Lower leg skin (tissue), 4 donors: ENCODE measurements at places on chromosomes 13 and 19.

DNA sequence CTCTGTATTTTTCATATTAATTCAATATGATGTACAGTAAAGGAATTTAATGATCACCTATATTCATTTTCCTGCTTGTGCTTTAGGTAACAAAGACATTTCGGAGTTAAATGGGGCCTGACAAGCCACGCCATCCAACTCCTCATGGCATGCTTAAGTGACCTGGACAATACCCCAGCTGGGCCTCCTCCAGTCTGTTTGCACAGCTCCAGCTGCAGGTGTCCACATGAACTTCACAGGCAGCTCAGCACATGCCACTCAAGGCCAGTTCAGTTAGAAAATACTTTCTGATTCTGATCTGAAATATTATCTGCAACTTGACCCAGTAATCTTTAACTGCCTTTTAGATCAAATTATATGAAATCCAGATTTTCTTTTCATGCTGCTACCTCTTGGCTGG lies 89.6 kb upstream of the SLC15A1 start:
- DNase-seq = no peak

- DNase-seq = peak; percentile 72
These were observed 18.2 kb downstream of the CEBPG start for GRCh38 chr19:33391631-33392249.

DNA sequence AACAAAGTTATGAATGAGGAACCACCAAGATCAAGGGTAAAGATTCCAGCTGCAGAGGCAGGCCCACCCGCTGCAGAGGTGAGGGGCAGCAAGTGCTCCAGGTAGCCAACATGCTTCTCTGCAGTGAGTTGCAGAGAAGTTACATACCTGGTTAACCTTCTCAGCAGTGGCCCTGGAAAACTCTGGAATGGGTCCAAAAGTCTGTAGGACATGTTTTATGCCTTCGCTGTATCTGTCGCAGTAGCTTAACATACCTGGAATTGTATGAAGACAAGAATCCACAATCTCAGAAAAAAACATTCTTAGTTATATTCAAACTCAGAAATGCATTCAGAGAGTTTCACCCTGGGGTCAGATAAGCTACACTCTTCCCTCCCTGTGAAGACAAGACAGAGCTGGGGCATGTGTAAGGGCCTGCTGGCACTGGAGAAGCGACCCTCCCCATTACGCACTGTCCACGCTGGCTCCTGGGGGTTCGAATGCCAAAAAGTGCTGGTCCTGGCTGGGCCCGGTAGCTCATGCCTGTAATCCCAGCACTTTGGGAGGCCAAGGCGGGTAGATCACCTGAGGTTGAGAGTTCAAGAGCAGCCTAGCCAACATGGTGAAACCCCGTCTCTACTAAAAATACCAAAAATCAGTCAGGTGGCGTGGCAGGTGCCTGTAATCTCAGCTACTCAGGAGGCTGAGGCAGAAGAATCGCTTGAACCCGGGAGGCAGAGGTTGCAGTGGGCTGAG lies 121.0 kb downstream of the CRYL1 start:
- peak; percentile 46 for DNase-seq

DNA sequence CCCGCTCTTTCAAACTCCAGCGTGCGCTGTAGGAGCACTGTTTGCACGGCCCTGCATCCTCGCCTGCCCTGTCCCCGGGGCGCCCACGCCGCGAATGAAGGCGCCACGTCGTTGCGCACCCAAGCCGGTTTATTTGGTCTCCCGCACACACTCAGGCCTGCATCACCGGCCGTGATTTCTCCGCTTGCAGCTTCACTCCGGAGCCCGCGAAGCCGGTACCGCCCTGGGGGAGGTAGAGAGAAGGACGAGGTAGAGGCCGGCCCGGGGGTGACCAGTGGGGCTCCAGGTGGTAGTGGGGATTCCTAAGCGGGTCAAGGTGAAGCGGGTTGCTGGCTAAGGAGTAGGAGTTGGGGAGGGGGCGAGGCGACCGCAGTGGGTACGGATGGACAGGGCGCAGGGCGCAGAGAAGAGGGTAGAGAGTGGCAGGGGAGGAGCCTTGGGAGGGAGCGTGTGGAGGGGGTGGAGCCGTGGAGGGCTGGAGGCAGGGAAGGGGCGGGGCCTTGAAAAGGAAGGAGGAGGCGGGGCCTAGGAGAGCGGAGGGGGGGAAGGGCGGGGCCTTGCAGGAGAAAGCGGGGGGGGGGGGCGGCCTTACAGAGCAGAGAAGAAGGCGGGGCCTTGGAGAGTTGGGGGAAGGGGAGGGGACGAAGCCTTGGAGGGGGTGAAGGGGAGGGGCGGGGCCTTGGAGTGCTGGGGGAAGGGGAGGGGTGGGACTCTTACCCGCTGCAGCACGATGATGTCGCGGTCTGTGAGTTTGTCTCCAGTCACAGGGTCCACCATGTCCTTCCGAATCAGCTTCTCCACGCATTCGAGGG lies 24.6 kb downstream of the NOSIP start:
- peak; percentile 90 for DNase-seq

GRCh38 chr13:47553329-47553977 lies 447.6 kb downstream of the SUCLA2 start:
- DNase-seq = no peak

DNA sequence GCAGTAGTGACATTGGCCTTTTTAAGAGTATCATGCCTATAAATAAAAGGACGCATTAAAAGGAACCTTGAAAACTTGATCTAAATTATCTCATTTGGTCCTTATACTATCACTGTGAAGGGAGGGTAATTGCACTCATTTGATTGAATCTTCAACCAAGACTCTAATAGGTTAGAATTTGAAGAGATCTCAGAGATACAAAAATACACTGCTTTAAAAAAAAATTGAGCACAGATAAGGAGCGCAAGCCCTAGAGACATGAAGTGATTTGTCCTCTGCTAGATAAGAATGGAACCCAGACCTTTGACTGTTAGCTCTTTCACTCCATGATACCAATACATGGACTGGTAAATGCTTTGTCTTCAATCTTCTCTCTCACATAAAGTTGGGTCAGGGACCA lies 58.2 kb upstream of the RXFP2 start:
- DNase-seq = no peak

DNA sequence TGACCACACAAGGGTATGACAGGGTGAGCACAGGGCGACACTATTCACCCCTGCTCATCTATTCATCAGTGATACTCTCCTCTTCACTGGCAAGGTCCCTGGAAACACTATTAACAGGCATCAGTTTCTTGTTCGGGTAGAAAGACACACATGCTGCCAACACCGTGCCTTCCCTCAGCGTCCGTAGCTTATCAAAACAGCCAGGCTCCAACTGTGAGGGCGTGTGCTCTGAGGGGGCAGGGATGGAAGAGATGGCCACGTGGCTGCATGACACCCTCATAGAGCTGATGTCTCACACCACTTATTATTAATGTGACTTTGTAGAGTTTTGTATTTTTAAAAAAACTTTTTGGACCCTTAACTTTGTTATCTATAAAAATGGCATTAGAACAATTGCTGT lies 160.3 kb downstream of the ITGBL1 start:
- DNase-seq = no peak

GRCh38 chr13:42028113-42028799 lies 20.2 kb upstream of the DGKH start:
- no peak for DNase-seq

DNA sequence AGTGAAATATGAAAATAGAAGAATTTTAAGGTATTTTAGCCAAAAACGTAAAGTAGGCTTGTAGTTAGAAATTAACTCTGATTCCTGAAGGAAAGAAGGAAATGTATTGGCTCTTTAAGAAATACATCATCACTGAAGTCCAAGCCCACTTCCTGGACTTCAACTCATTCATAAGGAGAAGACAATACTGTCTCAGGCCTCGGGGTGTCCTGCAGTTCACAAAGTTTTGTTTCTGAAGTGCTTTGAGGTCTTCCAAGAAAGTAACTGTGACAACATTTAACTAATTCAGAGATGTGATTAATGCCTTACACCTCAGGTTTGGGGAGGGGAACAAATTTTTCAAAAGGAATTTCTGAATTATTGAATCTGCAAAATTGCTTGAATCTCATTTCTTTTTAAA lies 65.8 kb upstream of the STARD13 start:
- DNase-seq = no peak

GRCh38 chr13:97974773-97975172 lies 21.3 kb downstream of the IPO5 start:
- DNase-seq = no peak

GRCh38 chr19:29587518-29587986 lies 18.5 kb upstream of the POP4 start:
- DNase-seq = no peak

DNA sequence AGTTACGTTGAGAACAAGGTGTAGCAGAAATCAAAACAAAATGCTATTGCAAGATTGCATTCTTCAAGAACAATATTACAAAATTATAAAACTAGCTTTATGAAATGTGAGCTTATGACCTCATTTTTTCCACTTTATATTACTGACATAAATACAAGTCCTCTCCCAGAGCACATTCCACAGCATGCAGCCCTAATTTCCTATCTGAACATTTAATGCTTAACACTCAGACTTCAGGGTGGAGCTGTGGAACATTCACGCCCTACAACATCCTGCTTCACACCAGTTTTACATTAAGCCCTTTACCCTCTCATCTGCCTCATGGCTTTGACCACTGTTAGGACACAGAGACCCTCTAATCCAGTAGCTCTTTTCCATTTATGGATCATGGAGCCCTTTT lies 65.5 kb downstream of the EPSTI1 start:
- no peak for DNase-seq

DNA sequence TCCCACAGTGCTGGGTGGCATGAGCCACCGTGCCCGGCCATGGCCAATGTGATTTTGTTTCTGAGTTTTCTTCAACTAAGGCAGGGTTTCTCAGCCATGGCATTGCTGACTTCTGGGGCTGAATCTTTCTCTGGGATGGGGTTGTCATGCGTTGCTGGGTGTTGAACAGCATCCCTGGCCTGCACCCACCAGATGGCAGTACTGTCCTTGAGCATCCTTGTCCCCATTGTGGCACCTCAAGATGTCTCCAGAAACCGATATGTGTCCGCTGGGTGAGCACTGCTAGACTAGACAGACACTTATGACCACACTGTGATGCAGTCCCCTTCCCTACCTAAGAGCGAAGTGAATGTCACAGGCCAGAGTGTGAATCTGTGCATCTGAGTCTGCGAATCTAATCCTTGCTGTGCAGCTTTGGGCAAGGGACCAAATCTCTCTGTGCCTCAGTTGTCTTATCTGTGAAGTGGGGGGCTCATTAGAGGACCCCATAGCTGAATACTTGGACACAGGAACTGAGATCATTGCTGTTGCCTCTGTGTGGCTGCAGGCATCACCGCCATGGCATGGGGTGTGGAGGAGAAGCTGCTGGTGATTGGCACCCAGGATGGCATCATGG lies 50.3 kb upstream of the SIN3B start:
- DNase-seq = no peak

- DNase-seq = no peak
These were observed 275.5 kb upstream of the SOX21 start for GRCh38 chr13:94987869-94988268.

DNA sequence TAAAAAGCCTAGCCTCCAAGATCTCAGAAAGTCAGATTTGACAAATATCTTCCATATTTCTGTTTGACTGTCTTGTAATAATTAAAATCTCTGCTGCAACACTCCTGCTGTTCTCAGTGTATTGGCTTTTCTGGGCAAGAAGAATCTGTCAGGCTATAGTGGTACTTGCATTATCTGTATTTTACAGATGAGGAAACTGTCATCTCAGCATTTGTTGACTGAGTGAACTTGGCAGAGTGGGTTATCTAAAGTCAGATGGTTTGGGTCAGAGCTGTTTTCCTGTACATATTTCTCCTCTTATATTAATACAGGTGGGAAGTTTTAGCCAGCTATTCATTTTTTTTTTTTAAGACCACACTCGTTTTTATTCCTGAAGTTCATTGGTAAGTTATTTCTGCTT lies 1378.2 kb upstream of the PCDH20 start:
- no peak for DNase-seq

- DNase-seq = no peak
These were observed 42.3 kb downstream of the LRCH1 start for GRCh38 chr13:46595136-46595884.

- DNase-seq = peak; percentile 39
These were observed 122.9 kb downstream of the RFC3 start for GRCh38 chr13:33940898-33941297.

DNA sequence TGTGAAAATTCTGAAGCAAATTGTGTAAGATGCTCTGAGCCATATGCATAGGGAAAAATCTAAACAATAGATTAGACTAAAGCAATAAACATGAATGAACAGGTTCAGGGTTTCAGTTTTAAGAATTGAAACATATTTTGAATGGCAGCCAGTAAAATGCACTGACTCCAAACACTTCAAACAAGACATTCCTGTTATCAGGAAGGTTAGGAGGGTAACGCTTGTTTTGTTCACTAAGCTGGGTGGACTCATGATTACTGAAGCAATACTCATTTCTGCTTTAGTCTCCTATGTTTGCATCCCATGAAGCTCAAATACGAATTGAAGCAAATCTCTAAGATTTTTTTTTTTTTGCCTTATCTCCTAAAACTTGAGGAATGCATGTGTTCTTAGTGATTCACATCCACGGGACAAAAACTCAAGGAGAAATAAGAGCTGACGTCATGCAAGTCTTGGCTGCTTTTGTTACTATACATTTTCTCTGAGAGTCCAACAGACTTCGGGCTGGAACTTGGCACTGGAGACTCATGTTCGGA lies 29.1 kb upstream of the IGFL4 start:
- DNase-seq = no peak

GRCh38 chr19:56837492-56838023 lies 3.0 kb downstream of the PEG3 start:
- peak; percentile 89 for DNase-seq

- no peak for DNase-seq
These were observed 48.2 kb downstream of the ADGRE1 start for GRCh38 chr19:6935618-6936017.

DNA sequence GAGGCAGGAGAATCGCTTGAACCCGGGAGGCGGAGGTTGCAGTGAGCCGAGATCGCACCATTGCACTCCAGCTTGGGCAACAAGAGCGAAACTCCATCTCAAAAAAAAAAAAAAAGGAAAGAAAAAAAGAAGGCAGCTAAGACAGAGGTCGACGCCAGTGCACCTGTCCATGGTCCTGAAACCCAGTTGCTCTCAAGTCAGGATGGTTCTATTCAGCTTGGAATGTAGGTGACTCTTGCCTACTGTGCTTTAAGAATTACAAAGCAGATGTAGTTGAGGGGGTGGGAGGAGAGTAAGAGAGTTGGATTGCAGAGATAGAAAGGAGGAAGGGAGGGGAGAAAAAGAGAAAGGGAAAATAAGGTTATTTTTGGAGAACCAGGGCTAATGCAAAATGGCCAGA lies 18.7 kb downstream of the CACNG7 start:
- no peak for DNase-seq

- DNase-seq = no peak
These were observed 3.6 kb downstream of the IFNL1 start for GRCh38 chr19:39299832-39300231.
